Stomach (tissue), 19 donors: ENCODE measurements at places on chromosomes 16 and 17. TPM values are rescaled to one million over a fixed set of nuclear protein-coding genes. Genes with fewer than 3 reads are reported as not detected.

The NSMCE1 gene
- 9.3 TPM for total RNA-seq

The HAGH gene
- total RNA-seq = 64.6 TPM

The MPV17L gene
- total RNA-seq = 7.0 TPM

The EPOP gene
- total RNA-seq = 0.72 TPM

The COG1 gene
- total RNA-seq = 25.9 TPM

The C17orf113 gene
- 1.8 TPM for total RNA-seq

The SLC4A1 gene
- total RNA-seq = not detected

The SLC38A8 gene
- not detected for total RNA-seq

The SLC25A10 gene
- 17.6 TPM for total RNA-seq

The CCL1 gene
- total RNA-seq = not detected

The KCTD11 gene
- total RNA-seq = 3.9 TPM

The SDR42E1 gene
- total RNA-seq = 0.58 TPM

The LPCAT2 gene
- 1.4 TPM for total RNA-seq

The PNMT gene
- total RNA-seq = 2.9 TPM

The SMIM22 gene
- total RNA-seq = 131 TPM

The CHST4 gene
- not detected for total RNA-seq

The GSDMA gene
- not detected for total RNA-seq

The FBXL16 gene
- not detected for total RNA-seq

The SEZ6L2 gene
- total RNA-seq = 31.4 TPM

The SMIM5 gene
- 12.7 TPM for total RNA-seq

The CCL17 gene
- not detected for total RNA-seq

The FADS6 gene
- total RNA-seq = not detected

The KRTAP4-9 gene
- not detected for total RNA-seq

The SLFN14 gene
- not detected for total RNA-seq

The ACAP1 gene
- 12.8 TPM for total RNA-seq

The DNAH3 gene
- 8.7 TPM for total RNA-seq

The TLCD2 gene
- total RNA-seq = 9.6 TPM

The CCL11 gene
- total RNA-seq = 2.8 TPM

The BAIAP3 gene
- 3.7 TPM for total RNA-seq

The TEKT5 gene
- total RNA-seq = not detected

The HOXB7 gene
- total RNA-seq = 2.3 TPM

The MRPL12 gene
- 47.8 TPM for total RNA-seq

The CNGB1 gene
- total RNA-seq = not detected

The CCDC154 gene
- total RNA-seq = not detected

The SOX8 gene
- total RNA-seq = 3.3 TPM

The ALOX12 gene
- total RNA-seq = not detected

The PSMD7 gene
- total RNA-seq = 35.5 TPM

The ASGR1 gene
- total RNA-seq = 0.87 TPM

The PSME3IP1 gene
- total RNA-seq = 52.7 TPM

The UNC13D gene
- 32.7 TPM for total RNA-seq

The MRPL58 gene
- total RNA-seq = 20.9 TPM

The LGALS9C gene
- total RNA-seq = 50.3 TPM

The KRTAP4-12 gene
- not detected for total RNA-seq

The CEP295NL gene
- total RNA-seq = 5.8 TPM

The KCNAB3 gene
- total RNA-seq = 2.9 TPM

The PAFAH1B1 gene
- total RNA-seq = 63.5 TPM

The NEUROD2 gene
- total RNA-seq = not detected

The SSTR5 gene
- not detected for total RNA-seq
